Osteoblast (primary cell): ENCODE measurements at places on chromosomes 2 and 18.

- H3K36me3 ChIP-seq: no peaks in the 10 kb centered on the region
- peak overlapping the region; percentile 85 for H3K27ac ChIP-seq
- peaks cover 31% of the 10 kb centered on the region for H3K4me1 ChIP-seq
- H3K4me3 ChIP-seq: no peak overlapping the region
These were observed 76.3 kb upstream of the GALNT5 start for GRCh38 chr2:157181234-157181633.

GRCh38 chr2:152415231-152415642, 80.3 kb downstream of the FMNL2 start:
- H3K36me3 ChIP-seq: no peaks in the 10 kb centered on the region
- H3K4me1 ChIP-seq: peaks cover 27% of the 10 kb centered on the region
- no peaks in the 10 kb centered on the region for H3K27me3 ChIP-seq
- H3K27ac ChIP-seq: no peak overlapping the region
- no peak overlapping the region for H3K4me3 ChIP-seq

DNA sequence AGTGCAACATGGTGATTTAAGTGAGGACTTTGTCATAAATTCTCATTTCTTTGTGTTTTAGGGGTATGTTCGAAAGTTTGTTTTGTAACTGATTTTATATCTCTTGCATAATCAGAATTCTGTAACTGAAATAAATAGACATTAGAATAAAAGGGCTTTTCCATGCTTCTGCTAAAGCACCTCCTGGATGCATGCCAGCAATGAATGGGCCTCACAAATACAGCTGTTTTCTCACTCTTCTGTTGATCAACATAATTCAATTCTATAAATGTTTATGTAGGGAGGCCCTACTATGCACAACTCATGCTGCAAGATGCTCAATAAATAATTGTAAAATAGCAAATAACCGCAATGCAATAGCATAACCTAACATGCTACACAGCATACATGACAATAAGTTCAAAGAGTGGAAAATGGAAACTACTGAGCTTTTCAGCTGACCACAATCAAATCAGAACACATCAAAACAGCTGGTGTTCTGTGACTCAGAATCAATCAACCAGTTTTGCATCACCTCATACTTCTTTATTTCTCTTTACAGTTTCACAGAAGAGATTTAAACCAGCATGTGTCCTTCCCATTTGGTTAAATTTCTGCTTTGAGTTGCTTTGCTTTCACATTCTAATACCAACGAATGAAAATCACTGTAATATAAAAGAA, 11.0 kb downstream of the CDH7 start:
- no peaks in the 10 kb centered on the region for H3K4me1 ChIP-seq
- no peaks in the 10 kb centered on the region for H3K36me3 ChIP-seq
- no peak overlapping the region for H3K27ac ChIP-seq
- H3K27me3 ChIP-seq: no peaks in the 10 kb centered on the region

DNA sequence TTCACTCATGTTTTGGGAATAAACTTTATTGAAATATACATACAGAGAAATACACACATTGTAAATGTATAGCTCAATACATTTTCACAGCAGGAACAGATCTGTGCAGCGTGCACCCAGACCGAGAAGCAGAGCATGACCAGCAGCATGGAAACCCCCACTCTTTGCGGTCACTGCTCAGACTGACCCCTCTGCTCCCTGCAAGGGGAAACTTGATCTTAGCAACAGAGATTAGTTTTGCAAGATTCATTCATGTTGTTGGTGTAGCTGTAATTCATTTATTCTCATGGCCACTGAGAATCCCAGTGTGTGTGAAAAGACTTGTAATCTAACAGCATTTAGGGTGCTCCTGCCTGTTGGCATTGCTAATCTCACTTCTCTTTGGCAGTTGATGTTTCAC, 35.2 kb downstream of the LPIN1 start:
- DNase-seq: no peak
- no peak overlapping the region for H3K4me3 ChIP-seq
- H3K36me3 ChIP-seq: peaks cover 47% of the 10 kb centered on the region
- H3K27ac ChIP-seq: no peak overlapping the region

DNA sequence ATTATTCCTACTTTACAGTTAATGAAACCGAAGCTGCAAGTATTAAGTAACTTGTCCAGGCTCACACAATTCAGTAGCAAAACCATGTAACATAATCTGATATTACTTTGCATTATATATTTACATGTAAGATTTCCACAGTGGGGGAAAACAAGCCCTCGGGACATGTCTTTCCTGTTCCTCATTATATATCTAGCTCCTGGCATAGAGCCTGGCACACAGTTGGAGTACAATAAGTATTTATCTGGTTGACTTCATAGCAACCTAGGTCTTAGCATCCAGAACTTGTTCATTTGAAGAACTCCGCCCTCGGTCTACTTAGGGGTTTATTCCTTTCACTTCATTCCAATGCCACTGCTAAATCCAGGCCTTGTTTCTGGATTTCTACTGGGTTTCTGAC, 1.6 kb upstream of the RBM45 start:
- DNase-seq: peak; percentile 30
- H3K4me1 ChIP-seq: peaks cover 12% of the 10 kb centered on the region
- H3K36me3 ChIP-seq: no peaks in the 10 kb centered on the region
- no peaks in the 10 kb centered on the region for H3K27me3 ChIP-seq
- H3K27ac ChIP-seq: no peak overlapping the region
- H3K4me3 ChIP-seq: no peak overlapping the region

GRCh38 chr18:75167759-75168618, 41.0 kb downstream of the PTGR3 start:
- H3K4me3 ChIP-seq: no peak overlapping the region
- peaks cover 2% of the 10 kb centered on the region for H3K27me3 ChIP-seq
- no peaks in the 10 kb centered on the region for H3K4me1 ChIP-seq
- H3K36me3 ChIP-seq: no peaks in the 10 kb centered on the region
- peak; percentile 54 for DNase-seq
- no peak overlapping the region for H3K27ac ChIP-seq

GRCh38 chr2:235564066-235564465, 70.2 kb downstream of the AGAP1 start:
- no peaks in the 10 kb centered on the region for H3K4me1 ChIP-seq
- no peak overlapping the region for H3K27ac ChIP-seq
- H3K27me3 ChIP-seq: no peaks in the 10 kb centered on the region
- peaks cover 3% of the 10 kb centered on the region for H3K36me3 ChIP-seq

- H3K27ac ChIP-seq: no peak overlapping the region
- no peak for DNase-seq
- no peaks in the 10 kb centered on the region for H3K27me3 ChIP-seq
- H3K4me3 ChIP-seq: no peak overlapping the region
- H3K36me3 ChIP-seq: no peaks in the 10 kb centered on the region
These were observed 9.3 kb upstream of the TSN start for GRCh38 chr2:121746071-121746578.

DNA sequence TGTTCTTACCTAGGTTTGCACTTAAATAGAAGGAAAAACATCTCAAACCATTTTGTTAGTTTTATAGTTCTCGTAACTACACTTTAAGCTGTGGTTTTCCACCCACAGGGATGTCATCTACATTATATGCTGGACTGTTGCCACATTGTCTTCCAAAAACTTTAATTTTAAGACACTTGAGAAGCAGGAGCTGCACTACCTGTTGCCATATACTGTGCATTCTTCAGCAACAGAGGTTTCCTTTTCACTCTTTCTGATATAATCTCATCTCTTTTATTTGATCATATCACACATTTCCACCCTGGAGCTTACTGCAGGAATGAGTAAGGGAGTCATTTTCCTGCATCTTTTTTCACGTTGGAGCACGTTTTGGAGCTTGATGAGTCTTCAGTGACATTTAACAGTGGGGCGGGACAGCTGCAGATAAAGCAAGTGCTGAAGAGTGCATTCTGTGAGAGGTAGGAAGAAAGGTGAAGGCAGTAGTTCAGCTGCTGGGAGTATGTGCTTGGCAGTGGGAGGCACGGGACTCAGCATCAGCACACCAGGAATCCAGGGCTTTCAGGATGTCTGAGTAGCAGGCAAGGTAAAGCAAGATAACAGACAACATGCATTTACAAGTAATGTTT, 3.8 kb downstream of the LIMS1 start:
- H3K4me1 ChIP-seq: peaks cover 32% of the 10 kb centered on the region
- peak; percentile 55 for DNase-seq
- no peak overlapping the region for H3K4me3 ChIP-seq
- no peaks in the 10 kb centered on the region for H3K36me3 ChIP-seq

- peaks cover under 1% of the 10 kb centered on the region for H3K4me1 ChIP-seq
- peaks cover 14% of the 10 kb centered on the region for H3K36me3 ChIP-seq
- no peak overlapping the region for H3K27ac ChIP-seq
- H3K27me3 ChIP-seq: no peaks in the 10 kb centered on the region
These were observed 24.5 kb downstream of the PTPN18 start for GRCh38 chr2:130380096-130380934.

DNA sequence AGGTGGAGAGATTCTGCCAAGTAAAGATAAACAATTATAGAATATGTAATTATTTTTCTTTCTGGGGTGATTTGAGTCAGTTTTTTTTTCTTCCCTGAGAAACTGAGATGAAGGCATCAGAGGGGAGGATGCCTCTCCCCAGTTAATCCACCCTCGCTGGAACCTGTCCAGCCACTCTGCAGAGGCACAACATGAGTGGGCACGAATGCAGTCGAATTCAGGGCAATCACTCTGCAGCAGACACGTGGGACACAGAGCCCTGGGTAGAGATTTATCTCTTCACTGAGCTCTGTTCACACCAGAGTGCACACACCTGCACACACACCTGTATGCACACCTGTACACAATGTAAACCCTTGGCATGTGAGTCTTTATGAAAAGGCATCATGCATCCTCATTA, 154.2 kb downstream of the DCDC2C start:
- no peak overlapping the region for H3K27ac ChIP-seq
- H3K4me3 ChIP-seq: no peak overlapping the region
- no peak for DNase-seq
- no peaks in the 10 kb centered on the region for H3K36me3 ChIP-seq

GRCh38 chr2:104658904-104659591, 194.9 kb upstream of the POU3F3 start:
- H3K27me3 ChIP-seq: peaks cover 4% of the 10 kb centered on the region

- H3K4me1 ChIP-seq: peaks cover 23% of the 10 kb centered on the region
- peak overlapping the region; percentile 95 for H3K27ac ChIP-seq
- H3K4me3 ChIP-seq: peak overlapping the region; percentile 96
- DNase-seq: no peak
- no peaks in the 10 kb centered on the region for H3K36me3 ChIP-seq
These were observed 1.0 kb downstream of the LIMS1 start for GRCh38 chr2:108535357-108535631.

DNA sequence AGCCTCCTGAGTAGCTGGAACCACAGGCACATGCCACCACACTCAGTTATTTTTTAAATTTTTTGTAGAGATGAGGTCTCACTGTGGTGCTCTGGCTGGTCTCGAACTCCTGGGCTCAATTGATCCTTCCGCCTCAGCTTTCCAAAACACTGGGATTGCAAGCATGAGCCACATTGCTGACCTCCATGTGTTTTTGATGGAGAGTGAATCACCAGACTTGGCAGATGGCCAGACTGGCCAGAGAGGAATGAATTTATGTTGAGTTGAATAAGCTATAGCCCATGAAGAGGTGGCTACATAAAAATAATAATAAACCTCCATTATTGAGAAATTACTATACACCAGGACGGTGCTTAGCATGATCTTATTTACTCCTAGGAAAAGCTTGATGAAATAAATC, 91.5 kb downstream of the MREG start:
- peak overlapping the region; percentile 45 for H3K27ac ChIP-seq
- H3K4me1 ChIP-seq: peaks cover 36% of the 10 kb centered on the region
- no peaks in the 10 kb centered on the region for H3K27me3 ChIP-seq

GRCh38 chr2:45957533-45958227, 306.2 kb downstream of the PRKCE start:
- H3K4me3 ChIP-seq: no peak overlapping the region
- no peaks in the 10 kb centered on the region for H3K36me3 ChIP-seq
- H3K27me3 ChIP-seq: no peaks in the 10 kb centered on the region
- no peak for DNase-seq
- H3K4me1 ChIP-seq: peaks cover 16% of the 10 kb centered on the region

GRCh38 chr2:211930331-211930730, 608.3 kb downstream of the ERBB4 start:
- H3K27me3 ChIP-seq: no peaks in the 10 kb centered on the region
- no peaks in the 10 kb centered on the region for H3K36me3 ChIP-seq
- no peaks in the 10 kb centered on the region for H3K4me1 ChIP-seq
- no peak overlapping the region for H3K4me3 ChIP-seq
- no peak for DNase-seq
- no peak overlapping the region for H3K27ac ChIP-seq

GRCh38 chr18:62939433-62939832, 224.1 kb downstream of the PHLPP1 start:
- no peaks in the 10 kb centered on the region for H3K27me3 ChIP-seq
- no peak overlapping the region for H3K27ac ChIP-seq
- H3K4me1 ChIP-seq: peaks cover 12% of the 10 kb centered on the region
- no peak overlapping the region for H3K4me3 ChIP-seq
- H3K36me3 ChIP-seq: no peaks in the 10 kb centered on the region
- DNase-seq: no peak

GRCh38 chr18:59986139-59986538, 86.3 kb downstream of the PMAIP1 start:
- H3K27ac ChIP-seq: no peak overlapping the region
- peaks cover 8% of the 10 kb centered on the region for H3K27me3 ChIP-seq
- no peak overlapping the region for H3K4me3 ChIP-seq
- no peak for DNase-seq
- H3K36me3 ChIP-seq: no peaks in the 10 kb centered on the region

DNA sequence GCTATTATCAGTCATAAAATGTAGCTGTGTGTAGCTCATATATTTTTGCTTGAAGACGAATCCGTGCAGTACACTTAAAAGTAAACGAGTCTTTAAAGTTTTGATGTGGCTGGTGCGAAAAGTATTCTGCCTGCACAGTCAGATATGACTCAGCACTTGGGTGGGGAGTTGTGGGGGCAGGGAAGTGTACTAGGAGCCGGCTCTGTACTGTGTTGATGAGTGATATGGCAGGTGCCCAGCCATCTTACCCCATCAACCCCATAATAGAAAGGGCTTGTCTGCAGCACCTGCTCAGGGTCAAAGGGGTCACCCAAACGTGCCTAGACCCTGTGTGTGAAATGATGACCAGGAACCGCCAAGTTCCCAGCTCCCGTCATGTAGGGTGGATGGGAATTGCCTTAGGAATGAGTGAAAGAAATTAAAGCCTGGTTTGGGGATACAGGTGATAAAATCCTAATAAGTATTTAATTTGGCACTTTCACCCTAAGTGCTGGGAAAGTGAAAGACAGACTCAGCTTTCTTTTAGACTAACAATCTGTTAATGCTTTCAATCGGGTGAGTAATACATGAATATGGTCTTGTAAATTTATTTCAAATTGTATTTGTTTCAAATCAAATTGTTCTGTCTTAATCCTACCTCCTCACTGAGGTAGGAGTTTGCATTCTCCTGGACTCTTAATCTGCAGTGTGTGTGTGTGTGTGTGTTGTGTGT, 48.0 kb downstream of the BCL2L11 start:
- H3K36me3 ChIP-seq: no peaks in the 10 kb centered on the region
- DNase-seq: peak; percentile 95
- no peak overlapping the region for H3K27ac ChIP-seq
- peaks cover 5% of the 10 kb centered on the region for H3K27me3 ChIP-seq
- H3K4me3 ChIP-seq: peak overlapping the region; percentile 2

- no peaks in the 10 kb centered on the region for H3K36me3 ChIP-seq
- H3K27ac ChIP-seq: no peak overlapping the region
- no peak overlapping the region for H3K4me3 ChIP-seq
- H3K4me1 ChIP-seq: no peaks in the 10 kb centered on the region
These were observed 193.8 kb upstream of the MMADHC start for GRCh38 chr2:149781263-149781808.
